ENCODE measurements at places on chromosomes 4 and X. TPM values are rescaled to one million over a fixed set of nuclear protein-coding genes. Genes with fewer than 3 reads are reported as not detected.

HSFX2 gene
- 3.3 TPM for total RNA-seq

CXCL10 gene
- total RNA-seq, result not detected

PDCL2 gene
- not detected for total RNA-seq

GLRA2 gene
- total RNA-seq, result not detected

TSPAN7 gene
- 28.5 TPM for total RNA-seq

CTAG2 gene
- total RNA-seq, result not detected

SYN1 gene
- total RNA-seq, result not detected

DACH2 gene
- total RNA-seq, result not detected

SMR3B gene
- total RNA-seq, result not detected

Data from tibial nerve (tissue), 4 donors.